Bone marrow (tissue), 2 donors: ENCODE measurements at places on chromosomes 4 and X.

- DNase-seq: no peak
These were observed 6.5 kb upstream of the PRKG2 start for GRCh38 chr4:81221303-81222081.

DNA sequence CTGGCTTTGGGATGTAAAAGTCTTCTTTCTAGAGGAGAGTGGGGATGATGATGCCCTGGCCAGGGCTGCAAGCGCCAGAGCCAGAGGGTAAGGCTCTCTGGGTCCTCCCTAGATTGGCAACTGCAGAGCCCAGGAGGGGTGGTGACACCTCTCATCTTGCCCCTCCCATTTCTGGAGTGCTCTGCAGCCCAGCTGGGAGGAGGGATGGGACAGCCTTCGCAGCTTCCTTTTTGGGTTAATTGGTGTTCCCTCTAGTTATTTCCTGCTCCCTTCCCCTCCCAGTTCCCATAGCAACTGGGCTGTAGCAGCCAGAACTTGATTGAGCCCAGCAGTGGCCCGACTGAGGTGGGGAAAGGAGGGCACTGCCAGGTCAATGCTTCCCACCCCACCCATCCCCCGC, 19.2 kb downstream of the NALF2 start:
- DNase-seq: no peak

DNA sequence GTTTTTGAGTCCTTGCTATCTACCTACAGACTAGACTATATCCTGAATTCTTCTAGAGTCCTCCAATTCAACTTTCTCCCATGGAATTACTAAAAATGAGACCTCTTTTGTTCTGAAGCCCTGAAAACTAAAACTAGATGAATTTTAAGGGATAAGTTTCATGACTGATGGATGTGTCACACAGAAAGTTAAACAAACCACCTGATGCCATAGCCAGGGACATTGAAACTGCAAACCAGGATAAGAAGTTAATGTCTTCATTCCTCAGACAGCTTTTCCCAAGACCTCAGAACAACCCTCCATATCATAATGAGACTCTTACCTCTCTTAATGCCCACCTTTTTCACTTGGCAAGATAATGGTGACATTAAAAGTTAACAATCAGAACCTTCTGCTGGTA, 81.5 kb upstream of the PTPN13 start:
- no peak for DNase-seq

- DNase-seq: no peak
These were observed 904.1 kb upstream of the EPHA5 start for GRCh38 chr4:66574145-66574978.

DNA sequence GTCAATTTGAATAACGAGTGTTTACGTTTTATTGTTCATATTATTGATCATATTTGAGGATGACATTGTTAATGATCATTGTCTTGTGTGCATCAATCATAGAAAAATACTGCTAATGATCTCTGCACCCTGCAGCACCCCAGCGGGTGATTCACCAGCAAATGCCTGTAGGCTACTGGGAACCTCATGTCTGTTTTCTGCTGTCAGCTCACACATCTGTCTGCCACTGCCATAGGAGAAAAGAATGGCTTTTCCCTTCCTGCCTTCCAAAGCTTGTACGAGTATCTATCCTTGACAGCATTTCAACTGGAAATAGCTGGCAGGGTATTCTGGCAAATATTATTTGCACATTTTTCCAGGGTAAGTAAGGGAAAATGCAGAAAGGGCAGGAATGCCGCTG, 272.1 kb upstream of the TRAM1L1 start:
- DNase-seq: no peak

- DNase-seq: no peak
These were observed 343.1 kb downstream of the MID1IP1 start for GRCh38 chrX:39144323-39144722.

- DNase-seq: no peak
These were observed 60.2 kb upstream of the VCX3B start for GRCh38 chrX:8404471-8404870.

GRCh38 chr4:153209410-153209809, 5.2 kb downstream of the TRIM2 start:
- DNase-seq: no peak
